Midbrain (tissue), 1 donor: ENCODE measurements at places on chromosomes 1 and 21.

DNA sequence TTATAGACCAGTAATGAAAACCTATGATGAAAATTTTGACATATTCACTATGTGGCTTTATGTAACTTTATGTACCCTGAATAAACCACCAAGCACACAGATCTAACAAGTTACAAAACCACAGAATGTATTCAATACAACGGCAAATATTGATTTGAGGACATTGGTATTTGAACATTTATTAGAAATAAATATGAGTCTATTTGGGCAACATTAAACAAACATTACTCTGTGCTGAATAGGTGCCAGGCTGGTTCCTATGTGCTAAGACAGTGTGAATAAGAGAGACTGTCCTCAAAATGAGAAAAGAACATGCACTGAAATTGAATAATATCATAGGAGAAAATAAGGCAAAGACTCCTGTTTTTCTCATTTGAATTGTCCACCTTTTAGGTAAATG, 1341.2 kb downstream of the PLA2G4A start:
- no peak for DNase-seq

DNA sequence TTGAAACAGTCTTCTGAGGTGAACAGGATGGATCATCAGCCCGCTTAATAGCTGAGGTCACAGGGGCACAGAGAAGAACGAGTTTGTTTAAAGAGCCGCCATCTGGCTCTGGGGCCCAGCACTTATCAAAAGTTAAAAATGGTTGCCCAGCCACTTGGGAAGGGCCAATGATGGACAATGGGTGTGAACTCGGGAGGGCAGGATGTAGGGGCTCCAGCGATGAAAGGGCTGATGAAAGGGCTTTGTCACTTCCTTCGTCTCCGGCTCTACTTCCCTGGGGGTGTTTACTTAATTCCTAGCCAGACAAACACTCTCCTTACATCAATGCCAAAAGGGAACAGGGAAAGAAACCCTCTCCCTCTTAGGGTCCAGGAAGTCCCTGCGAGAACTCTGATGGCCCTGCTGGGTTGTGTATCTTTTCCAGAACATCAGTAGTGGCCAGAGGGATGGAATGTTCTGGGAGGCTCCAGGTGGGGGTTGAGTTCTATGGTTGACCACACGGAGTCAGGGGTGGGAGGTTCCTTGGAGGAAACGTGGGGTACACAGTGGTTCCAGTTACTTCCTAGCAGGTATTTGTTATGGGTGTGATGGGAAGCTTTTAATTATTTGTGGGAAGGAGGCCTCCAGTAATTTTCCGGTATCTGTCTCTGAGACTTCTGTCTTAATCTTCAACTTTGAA, 9.0 kb upstream of the ABCG1 start:
- no peak for DNase-seq

DNA sequence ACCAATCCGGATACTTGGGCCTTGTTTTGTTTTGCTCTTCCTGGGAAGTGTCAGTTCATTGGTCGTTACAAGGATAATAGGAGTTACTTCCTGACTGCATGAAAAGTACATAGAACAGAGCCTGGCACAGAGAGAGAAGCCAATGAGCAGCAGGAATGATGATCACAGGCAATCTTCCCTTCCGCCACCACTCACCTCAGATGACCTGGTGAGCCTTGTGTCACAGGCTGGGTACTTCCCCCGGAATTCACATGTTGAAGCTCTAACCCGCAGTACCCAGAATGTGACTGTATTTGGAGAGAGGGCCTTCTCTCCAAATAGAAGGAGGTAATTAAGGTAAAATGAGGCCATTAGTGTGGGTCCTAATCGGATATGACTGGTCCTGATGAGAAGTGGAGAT, 18.8 kb upstream of the GPR137B start:
- no peak for DNase-seq

GRCh38 chr1:36123356-36123755, 1.7 kb downstream of the COL8A2 start:
- DNase-seq: peak; percentile 30

- no peak for DNase-seq
Observed at GRCh38 chr1:118984722-118985639, 3.2 kb downstream of the TBX15 start.

GRCh38 chr1:27862671-27863537, 9.4 kb upstream of the THEMIS2 start:
- peak; percentile 53 for DNase-seq

DNA sequence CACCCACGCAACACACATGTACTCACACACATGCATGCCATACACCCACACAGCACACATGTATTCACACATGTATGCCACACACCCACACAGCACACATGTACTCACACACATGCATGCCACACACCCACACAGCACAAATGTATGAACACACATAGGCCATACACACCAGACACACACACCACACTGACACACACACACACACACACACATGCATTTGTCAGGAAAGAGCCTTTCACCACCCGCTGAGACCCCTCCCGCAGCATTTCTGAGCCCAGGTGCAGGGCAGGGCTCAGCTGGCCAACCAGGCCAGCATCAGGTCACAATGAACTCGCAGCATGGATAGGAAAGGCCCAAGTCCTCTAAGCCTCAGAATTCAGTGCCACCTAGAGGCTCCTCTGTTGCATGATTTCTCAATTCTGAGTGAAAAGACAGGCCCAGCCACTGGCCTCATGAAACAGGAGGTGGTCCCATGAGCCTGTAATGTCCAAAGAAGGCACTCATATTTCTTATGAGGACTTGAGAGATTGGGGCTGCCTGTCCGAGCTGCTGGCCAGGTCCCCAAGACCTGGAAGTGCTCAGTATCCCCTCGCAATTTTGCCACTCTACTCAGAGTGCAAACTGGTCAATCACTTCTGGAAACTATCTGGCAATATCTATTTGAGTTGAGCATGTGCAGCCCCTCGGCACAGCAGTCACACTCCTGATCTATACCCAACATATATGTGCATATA, 57.3 kb downstream of the PSMG1 start:
- DNase-seq: peak; percentile 39

DNA sequence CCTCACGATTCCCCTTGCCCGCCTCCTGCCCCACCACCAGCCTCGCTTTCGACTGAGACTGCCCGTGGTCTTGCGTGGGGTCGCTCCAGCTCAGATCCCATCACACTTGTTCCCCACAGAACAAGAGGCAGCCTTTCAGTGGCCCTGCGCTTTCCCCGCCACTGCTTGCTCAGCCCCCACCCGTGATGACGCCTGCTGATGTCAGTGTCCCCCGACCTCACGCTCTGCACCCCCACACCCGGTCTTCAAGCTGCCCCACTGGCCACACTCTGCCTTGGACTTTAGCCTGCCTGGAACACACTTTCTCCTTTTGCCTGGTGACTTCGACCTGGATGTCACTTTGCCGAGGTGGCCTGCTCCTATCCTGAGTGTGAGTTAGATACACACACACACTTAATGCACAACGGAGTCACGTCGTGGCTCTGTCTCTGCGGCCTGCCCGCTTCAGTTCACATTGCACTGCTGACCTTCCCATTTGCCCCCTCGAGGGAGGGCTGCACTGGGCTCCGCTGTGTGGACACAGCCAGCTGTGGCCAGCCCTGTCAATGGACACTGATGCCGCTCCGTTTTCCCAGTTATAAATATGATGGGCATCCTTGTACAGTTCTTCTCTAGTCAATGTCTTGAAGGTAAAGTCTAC, 13.0 kb downstream of the AGPAT3 start:
- DNase-seq: no peak

- no peak for DNase-seq
Observed at GRCh38 chr1:114011796-114012195, 32.5 kb downstream of the OLFML3 start.

GRCh38 chr1:67307251-67308060, at the start of gene IL12RB2:
IL12RB2 (plus strand) TSS chr1:67307873; CDS start chr1:67320369, 12,496 bp downstream.
- DNase-seq: no peak

DNA sequence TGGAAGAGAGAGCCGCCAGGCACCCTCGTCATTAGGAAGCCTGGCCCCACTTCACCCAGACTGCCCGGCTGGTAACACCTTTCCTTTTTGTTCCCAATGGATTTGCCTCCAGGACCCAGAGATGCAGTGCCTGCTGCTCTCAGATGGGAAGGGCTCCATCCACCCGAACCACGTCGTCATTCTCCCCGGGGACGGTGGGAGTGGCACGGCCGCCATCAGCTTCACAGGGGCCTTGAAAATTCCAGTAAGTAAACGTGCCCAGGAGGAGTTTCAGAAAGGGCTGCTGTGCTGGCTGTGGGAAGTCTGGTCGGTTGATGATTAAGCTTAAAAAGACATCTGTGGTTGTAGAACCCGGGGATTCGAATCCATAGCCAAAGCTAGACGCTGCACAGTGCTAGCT, 45.2 kb downstream of the SLC37A1 start:
- DNase-seq: no peak
